ENCODE measurements at places on chromosomes 11 and 22.

- no peak for DNase-seq
Observed at GRCh38 chr11:123362941-123363340, 67.1 kb upstream of the GRAMD1B start.

GRCh38 chr11:115420505-115420904 lies 83.7 kb downstream of the CADM1 start:
- DNase-seq: no peak

DNA sequence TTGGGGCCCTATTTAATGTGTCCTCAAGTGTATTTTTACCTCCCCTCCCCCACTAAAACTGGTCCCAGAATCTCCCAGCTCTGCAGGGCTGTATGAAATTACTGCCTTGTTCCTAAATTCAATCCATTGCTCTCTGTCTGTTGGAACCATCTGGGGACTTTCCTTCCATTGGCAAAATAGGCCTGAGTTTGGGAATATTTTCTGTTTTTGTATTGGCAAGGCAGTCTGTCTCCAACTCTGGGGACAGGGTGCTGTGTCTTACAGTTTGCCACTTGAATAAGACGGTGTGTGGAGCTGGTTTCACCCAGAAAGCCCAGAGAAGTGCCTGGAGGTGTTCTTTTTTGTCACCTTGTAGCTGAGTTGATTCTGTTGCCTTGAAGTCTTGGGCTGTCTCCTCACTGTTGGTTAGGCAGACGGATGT lies 1.3 kb downstream of the PACS1 start:
- no peak for DNase-seq

DNA sequence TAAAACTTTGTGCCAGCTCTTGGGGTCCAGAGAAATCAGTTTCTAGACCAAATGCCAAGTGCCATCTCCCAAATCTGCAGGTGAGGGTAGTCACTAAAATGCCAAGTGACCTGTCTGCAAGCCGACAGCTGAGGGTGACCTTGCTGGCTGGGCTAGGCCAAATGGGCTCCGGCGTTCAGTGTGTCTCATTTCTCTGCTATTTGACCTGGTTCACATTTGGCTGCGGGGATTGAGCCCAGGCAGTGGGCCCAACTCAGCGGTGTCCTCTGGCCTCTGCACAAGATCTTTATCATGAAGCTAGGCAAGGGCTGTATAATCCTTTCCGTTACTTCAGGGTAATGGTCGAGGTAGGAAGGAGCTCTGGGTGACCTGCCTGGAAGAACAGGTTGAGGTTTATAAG lies 87.5 kb downstream of the SNX19 start:
- DNase-seq: no peak

DNA sequence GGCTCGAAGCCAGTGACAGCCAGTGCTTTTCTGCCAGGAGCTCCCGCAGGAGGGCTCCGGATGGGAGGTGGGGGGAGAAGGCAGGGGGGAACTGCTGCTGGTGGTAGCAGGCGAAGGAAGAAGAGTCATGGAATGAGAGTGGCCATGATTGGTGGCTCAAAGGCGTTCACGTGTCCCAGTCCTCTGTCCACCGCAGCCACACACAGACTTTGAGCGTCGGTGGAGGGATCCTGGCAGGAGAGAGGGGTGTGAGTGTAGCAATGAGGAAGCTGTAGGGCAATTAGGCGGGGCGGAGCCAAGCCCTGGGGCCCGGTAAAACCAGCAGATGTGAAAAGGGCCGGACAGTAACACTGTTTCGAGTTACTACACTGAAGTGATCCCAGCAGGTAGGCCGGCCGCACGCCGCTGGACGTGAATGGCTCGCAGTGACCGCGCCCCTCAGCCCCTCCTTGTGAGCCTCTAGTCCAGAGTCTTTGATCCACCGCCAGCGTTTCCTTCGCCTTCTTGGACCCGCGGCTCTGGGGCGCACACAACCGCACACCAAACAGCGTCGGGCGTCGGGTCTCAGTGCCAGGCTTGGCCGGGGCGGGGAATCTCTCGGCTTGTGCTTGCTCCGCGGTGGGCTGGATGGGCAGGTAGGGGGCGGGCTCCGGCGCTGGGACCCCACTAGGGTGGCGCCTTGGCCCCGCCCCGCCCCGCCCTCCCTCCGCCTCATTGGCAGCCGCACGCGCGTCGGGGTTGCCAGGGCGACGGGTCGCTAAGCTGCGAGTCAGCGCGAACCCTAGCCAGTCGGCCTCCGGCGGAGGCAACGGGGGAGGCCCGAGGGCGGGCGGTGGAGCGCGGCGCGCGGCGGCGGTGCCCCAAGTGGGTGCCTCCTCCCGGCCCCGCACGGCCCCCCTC lies at the start of gene LRRC10B:
LRRC10B (plus strand) TSS at position 788 of the 900 bp plus-strand sequence. CDS start 250 bp downstream, outside the sequence.
- DNase-seq: no peak
